ENCODE measurements at places on chromosomes 16 and 17.

DNA sequence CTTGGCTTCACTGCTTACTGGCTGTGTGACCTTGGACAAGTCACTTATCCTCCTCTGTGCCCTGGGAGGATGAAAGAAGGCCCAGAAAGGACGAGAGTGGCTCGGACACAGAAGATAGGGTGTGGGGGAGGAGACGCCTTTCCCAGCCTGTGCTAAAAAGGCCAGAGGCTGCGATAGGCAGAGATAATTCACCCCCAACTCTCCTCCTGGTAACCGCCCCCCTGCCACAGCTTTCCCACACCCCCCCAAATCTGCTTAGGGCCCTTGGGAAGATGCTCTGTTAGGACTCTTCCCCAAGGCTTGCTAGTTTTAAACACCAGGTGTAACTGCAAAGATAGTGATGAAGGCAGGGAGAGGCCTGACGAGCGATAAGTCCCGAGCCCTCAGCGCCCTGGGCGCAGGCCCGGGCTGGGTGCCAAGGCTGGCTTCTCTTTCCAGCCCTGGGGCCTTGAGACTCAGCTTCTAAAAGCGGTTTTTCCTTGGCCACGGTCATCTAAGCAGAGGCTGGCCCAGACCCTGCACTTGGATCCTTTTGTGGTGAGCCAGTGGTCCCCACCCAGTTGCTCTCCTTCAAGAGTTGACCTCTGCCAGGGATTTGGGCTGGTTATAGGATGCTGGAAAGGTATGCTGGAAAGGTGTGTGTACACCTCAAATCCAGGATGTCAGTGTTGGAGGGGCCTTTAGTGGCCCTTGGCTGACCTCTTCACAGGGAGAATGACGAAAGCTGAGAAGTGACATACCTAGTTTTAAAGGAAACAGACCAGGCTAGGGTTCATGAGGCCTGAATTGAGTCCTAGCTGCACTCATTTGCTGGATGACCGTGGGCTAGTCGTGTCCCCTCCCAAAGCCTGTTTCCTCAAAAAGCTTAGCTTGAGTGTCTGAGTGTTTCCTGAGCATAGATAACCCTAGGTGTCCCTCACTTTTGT, 3.4 kb upstream of the PPP1R9B start:
- no peak for DNase-seq

- no peak for DNase-seq
Measured at GRCh38 chr16:4696905-4697847, 3.8 kb downstream of the NUDT16L1 start.

GRCh38 chr17:8151641-8152111, 528 bp downstream of the PER1 start:
- peak; percentile 54 for DNase-seq

DNA sequence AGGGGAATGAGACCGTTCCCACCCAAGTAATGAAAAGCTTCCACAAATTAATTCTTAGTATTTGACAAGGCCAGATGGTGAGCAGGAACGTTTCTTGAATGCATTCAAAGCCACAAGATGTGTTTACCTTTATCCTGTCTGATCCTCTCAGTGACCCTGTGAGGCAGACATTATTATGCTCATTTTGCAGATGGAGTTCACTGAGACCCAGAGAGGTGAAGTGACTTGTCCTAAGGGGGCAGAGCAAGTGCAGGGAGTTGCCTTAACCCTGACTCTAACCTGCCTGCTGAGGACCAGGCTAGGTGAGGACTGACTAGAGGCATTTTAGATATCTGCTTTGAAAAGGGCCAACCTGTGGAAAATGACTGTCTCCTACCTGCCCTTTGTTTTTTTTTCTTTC, 156.7 kb downstream of the HAPSTR1 start:
- DNase-seq = no peak

- DNase-seq = peak; percentile 49
Measured at GRCh38 chr16:78628461-78629045, 529.1 kb downstream of the WWOX start.

GRCh38 chr16:73313950-73314349, 266.0 kb upstream of the ZFHX3 start:
- no peak for DNase-seq

DNA sequence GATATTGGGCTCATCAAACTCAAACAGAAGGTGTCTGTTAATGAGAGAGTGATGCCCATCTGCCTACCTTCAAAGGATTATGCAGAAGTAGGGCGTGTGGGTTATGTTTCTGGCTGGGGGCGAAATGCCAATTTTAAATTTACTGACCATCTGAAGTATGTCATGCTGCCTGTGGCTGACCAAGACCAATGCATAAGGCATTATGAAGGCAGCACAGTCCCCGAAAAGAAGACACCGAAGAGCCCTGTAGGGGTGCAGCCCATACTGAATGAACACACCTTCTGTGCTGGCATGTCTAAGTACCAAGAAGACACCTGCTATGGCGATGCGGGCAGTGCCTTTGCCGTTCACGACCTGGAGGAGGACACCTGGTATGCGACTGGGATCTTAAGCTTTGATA, 2.6 kb upstream of the HPR start:
- no peak for DNase-seq

GRCh38 chr17:29150161-29150560, 30.0 kb downstream of the MYO18A start:
- DNase-seq = no peak

GRCh38 chr16:28534542-28535373, 4.0 kb downstream of the NUPR1 start:
- no peak for DNase-seq

Data from astrocyte of the cerebellum (primary cell).